T-helper 17 cell (primary cell): ENCODE measurements at places on chromosomes 2 and 18.

DNA sequence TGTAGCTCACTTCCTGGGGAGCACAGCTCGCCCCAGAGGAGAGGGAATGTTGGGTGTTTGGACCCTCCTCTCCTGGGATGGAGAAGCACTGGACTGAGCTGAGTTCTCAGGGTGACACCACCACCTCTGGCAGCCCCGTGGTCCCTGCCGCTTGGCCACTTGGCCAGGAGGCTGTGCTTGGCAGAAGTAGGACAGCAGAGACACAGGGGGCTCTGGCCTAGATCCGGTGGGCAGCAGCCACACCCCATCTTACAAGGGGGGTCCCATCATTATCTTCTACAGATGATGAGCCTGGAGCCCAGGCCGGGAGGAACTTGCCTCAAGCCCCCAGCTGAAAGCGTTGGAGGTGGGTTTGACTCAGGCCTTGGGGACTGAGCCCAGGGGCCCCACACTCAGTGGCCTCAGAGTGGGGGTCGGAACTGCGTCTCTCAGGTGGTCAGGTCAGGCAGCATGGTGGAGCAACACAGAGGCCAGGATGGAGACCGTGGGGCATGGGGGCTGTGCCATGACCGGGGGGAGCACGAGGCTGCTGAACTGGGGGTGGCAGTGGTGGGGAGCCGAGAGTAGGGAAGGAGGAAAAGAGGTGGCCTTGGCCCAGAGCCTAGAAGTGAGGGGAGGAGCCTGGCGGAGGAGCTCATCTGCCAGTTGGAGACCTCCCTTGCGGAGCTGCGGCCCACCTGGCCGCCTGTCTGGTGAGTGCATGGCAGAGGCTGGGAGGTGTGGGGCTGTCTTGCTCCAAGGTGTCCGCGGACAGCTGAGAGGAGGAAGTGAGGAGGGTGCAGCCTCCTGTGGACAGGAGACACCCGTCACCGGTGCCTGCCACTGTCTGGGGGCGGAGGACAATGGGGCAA is 63.6 kb upstream of the HDAC4 start:
- DNase-seq, result no peak

DNA sequence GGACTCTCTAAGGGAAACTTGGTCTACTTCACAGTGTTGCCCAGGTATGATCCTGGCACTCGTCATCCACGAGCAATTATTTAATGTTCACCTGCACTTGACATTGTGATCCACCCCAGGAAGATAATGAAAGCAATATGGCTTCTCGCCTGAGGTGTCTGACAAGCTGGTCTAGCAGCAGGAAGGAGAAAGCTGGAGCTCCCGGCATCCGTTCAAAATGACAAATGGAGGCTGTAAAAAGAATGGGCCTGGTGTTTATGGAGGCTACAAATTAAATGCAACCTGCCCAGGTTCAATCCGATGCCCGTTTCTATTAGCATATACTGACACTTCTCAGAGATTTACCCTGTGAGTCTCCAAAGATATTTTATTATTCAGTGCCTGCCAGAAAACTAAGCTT is 317.6 kb downstream of the CTNNA2 start:
- no peak for DNase-seq

GRCh38 chr18:56641714-56642337 is 3.4 kb upstream of the TXNL1 start:
- DNase-seq, result no peak

DNA sequence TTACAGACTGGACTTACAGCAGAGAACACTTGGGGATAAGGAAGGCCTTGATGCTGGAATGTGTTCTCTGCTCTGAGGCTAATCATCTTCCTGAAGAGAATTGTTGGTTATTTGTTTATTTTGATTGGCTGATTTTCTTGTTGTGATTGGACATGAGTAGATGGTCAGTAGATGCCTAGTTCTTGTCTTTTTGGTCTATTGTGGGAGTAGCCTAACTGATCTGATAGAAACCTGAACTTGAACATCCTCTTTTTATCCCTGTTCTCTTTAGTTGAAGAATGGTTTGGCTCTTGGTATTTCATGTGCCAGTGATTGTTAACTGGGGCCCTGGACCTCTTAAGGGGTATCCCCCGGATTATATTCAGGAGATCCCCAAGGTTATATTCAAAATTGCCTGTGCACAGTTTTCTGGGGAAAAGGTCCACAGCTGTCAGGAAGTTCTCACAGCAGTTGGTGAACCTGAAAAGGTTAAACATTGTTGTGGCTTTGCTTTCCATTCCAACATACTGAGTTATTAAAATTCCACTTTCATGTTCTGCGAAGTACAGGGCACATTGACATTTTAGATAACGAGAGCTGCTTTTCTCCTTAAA is 13.6 kb downstream of the TWSG1 start:
- DNase-seq, result no peak

DNA sequence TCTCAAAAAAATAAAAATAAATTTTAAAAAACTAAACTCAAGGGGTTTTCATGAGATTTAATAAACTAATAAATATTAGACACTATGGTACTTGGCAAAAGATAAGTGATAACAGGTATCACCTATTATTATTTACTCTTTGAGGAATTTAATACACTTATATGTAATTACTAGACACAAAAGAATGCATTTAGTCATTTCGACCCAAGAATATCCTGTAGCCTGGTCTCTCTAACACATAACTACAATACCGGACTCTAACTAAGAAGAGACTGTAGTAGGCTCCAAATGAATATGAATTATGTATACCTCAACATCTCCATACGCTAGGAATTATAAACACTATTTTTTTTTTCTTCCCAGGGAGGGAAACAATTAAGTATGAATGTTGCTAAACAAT is 850.7 kb downstream of the CPS1 start:
- no peak for DNase-seq

DNA sequence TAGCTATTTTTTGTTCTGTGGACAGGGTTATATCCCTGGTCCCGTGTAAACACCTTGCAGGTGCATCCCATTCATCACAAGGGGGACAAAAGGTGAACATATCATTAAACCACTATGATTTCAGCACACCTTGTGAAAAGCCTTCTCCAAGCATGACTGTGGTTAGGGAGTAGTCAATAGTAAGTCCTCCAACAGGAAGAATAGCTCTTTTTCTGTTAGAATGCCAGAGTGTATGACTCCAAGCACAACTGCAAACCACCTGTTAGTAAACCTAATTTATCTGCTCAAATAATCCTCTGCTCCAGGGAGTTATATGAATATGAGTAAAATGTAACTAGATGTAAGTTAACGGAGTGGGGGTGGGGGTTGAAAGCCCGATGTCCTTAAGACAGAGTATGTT is 240.5 kb downstream of the AGPS start:
- no peak for DNase-seq

DNA sequence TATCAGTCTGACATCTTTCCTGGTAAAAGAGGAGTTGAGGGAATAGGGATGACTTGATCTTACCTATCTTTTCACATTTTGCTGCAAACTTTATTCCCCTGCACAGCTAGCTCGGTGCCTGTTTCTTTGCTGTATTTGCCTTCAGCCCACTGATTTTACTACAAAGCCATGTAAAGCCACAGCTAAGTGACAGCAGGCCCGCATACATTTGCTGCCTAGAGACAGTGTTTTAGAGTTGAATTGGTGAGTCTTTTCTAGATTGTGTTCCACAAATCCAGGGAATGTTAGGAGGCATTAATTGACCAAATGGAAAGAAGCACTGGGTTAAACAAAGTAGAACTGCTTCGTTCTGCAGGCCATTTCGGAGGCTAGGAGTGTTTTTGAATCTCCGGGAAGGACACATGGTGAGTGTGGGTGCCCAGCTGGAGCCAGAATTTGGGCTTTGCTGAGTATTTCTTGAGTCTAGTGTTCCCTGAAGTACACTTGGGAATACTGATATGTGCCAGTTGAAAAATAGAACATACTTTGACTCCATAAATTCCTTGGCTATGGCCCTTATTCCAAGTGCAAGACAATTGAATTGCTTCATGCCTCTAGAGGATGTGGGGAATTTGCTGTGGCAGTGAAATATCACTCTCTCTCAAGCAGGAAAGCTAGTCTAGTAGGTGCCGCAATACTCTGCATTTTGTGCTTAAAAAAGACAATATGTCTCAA is 329.8 kb downstream of the PTPRM start:
- DNase-seq, result no peak

DNA sequence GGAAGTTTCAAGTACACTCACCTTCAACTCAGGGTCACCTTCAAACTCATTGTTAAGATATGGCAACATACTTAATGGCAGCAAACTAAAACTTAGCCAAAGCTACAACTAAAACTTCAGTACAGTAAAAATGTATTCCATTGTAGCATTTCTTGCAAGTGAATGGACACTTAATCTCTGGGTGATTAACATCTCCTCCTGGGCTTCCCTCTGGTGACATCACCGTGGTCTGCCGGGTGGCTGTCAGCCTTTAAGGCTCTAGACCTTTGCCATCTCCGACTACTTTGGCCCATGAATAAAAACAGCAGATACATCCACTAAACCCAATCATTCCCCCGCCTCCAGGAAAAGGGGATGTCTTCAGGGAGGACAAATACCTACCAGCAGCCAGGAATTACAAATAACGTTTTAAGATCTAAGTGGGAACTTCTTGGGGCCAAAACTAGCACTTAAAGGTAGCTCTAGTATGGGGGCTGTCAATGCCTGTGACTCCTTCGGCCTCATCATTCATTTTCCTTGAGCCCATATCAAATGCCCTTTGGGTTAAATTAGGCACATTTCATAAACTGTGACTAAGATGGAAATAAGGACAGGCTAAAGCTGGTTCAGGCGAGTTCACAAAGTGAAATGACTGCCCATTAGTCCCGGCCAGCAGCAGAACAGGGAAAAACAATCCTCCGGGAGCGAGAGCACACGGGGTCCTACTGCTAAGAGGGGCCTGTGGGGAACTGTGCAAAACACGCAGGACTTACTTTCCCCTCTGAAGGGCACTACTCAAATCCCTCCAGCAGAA is 1.1 kb downstream of the TFCP2L1 start:
- DNase-seq, result no peak

- DNase-seq, result no peak
Measured at GRCh38 chr2:202861987-202862386, 9.6 kb downstream of the ICA1L start.

- no peak for DNase-seq
Measured at GRCh38 chr2:128368437-128369107, 49.9 kb upstream of the HS6ST1 start.

DNA sequence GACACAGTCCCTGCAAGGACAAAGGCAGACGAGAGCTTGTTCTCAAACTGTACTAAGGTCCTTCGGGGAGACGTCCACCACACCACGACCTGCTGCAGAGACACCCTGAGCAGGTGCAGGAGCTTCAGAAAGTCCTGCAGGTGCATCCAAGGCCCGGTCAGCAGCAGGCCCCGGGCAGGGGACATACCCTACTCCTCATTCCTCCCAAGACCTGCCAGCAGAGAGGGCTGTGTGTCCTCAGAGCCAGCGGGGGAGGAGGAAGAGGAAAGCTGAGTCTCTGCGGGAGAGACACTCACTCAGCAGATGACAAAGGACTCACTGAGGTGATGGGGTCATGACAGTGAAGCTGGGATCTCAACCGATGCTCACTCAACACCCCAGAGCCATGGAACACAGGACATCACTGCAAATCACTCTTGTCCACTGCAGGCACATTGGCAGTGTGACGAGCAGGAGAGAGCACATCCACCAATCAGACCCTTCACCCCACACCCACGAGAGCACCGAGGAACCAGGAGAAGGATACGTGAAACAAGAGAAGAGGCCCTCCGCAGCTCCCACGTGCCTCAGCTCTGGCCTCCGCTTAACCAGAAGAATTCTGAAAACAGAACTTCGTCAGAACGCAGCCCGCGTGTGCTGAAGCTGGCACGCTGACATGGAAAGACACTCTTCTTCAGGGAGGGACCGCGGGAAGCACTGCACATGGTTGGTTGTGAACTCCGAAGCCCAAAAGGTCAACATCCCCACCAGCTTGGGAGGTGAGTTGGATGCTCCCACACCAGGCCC is 9.3 kb downstream of the HDAC4 start:
- no peak for DNase-seq

DNA sequence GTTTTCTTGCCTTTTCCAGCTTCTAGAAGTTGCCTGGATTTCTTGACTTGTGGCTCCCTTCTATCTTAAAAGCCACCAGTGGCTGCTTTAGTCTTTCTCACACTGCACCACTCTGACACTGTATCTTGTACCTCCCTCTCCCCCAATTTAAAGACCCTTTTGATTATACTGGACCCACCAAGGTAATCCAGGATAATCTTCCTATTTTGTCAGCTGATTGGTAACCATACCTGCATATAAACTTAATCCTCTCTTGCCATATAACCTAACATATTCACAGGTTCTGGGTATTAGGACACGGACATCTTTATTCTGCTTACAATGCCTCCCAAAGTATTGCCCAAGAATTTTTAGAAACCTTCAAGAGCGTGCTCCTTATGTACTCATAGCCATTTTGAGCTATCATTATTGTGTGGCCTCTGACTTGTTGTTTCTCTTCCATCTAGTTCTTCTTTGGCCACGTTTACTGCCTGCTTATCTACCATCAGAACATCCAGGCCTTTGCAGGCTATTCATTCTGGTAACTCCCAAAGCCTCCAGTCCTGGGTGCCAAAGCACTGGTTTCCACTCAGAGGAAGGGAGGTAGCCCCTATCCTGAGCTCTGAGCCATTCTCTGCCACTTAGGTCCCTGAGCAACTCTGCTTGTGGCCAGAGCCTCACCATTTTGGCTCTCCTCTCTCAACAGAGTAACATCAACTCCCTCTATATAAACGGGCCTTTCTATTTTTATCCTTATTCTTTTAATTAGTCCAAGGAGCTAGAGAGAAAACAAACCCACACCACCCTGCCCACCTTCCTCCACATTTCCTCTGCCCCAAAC is 70.8 kb downstream of the MYO3B start:
- DNase-seq, result no peak

- no peak for DNase-seq
Measured at GRCh38 chr18:42412896-42413295, 457.9 kb downstream of the PIK3C3 start.

- DNase-seq, result no peak
Measured at GRCh38 chr2:5759949-5760348, 67.8 kb downstream of the SOX11 start.

- DNase-seq, result no peak
Measured at GRCh38 chr2:209977386-209978239, 24.8 kb upstream of the RPE start.

DNA sequence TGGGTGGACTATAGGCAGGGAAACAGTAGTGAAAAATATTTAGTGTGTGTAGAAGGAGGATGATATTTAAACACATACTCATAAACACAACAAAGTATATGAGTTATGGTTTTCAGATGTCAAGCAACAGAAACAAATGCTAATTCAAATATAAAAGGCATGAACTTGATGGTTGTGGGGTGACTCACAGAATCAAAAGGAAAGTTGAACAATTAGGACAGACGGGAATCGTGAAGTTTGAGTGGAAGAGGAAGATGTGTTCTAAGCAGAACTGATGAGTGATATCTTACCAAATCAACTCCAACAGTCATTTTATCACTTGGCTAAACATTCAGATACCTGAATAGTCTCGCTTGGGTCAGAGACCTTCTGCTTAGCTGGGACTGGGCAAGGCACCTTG is 53.6 kb upstream of the ITGA6 start:
- DNase-seq, result no peak

- no peak for DNase-seq
Measured at GRCh38 chr2:134815741-134816140, 22.7 kb upstream of the ACMSD start.

DNA sequence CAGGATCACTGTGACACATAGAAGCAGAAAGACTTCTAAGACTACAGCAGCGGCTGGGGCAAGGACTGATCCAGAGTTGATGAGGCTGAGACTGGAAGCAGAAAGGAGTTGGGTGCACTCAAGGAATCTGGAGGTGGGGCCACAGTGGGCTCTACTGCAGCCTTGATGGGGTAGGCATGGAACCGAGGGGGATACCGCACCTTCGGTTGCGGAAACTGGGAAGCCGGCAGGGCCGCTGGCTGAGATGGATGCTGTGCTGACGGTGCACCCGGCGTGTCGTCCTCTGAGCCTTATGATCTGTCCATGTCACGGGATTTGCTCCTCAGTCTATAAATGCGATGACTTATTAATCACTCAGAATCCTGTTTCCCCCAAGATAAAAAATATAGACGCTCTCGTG is 473.5 kb upstream of the MYT1L start:
- DNase-seq, result no peak
